ENCODE measurements at places on chromosomes 6 and 20.

- no peak for DNase-seq
These were observed 10.1 kb upstream of the FKBP5 start for GRCh38 chr6:35698858-35699257.

DNA sequence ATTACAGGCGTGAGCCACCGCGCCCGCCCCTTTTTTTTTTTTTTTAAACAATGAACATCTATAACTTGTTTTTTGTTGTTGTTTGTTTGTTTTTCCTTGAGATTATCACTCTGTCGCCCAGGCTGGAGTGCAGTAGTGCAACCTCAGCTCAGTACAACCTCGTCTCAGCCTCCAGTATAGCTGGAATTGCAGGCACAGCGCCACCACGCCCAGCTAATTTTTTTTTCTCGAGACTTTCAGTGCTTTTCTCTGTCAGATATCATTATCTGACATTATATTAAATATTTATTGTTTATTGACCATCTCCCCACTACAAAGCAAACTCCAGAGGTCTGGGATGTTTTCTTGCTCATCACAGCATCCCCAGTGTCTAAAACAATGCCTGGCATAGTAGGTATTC, 2.3 kb upstream of the DLK2 start:
- no peak for DNase-seq

GRCh38 chr6:31871046-31871659, 7.6 kb downstream of the SLC44A4 start:
- DNase-seq: no peak

- DNase-seq: no peak
These were observed 55.5 kb downstream of the EDN1 start for GRCh38 chr6:12345694-12346058.

- DNase-seq: no peak
These were observed 21.0 kb upstream of the PRELID3B start for GRCh38 chr20:59063358-59064213.

DNA sequence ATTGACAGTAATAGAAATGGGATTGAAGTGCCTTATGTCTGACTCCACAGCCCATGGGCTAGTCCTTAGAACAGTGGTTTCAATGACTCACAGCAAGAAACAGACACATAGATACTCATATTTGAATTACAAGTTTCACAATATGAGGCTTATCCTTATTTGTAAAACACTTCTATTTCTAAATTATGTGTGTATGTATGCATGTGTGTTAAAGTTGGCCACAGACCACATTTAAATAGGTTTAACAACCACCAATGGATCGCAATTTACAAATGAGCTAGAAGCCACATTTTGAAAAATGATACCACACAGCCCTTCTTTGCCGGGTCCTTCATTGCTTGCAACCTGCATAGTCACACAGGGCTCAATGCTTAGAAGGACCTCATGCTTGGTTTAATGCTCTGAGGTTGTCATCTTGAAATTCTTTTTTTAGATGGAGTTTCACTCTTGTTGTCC, 157.8 kb upstream of the PREP start:
- no peak for DNase-seq

DNA sequence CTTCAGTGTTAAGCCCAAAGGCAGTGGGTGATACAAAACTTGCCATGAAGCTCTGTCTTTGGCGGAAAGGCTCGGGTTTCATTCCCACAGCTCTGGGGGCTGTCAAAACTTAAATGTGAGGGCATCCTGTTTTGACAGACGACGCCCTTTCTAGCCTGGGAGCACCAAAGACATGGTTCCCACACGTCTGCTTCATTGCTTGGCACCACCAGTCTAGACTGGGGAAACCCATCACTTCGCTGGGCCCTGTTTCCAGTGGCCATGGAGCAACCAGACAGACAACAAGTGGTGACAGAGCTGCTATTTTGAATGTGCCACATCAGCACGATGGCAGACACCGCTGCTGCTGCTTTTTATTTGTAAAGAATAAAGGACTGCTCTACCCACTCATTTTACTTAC, 127.5 kb downstream of the SASH1 start:
- DNase-seq: no peak

DNA sequence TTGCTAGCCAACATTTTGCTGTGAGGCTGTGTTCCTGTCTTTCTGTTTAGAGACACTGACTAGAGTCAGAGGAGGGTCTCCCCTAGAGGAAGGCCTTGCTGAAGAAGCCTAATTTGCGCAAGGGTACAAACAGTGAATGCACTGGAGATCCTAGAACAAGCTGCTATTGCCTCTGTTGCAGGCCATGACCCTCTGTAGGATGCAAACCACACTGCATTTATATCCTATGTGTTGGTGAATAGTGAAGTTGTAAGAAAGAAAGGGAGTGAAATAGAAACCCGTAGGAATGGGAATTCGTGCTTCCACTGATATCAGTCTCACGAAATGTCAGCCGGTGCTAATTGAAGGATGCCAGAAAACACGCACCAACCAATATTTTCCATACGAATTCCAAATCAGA, 88.2 kb downstream of the GJA1 start:
- DNase-seq: no peak

DNA sequence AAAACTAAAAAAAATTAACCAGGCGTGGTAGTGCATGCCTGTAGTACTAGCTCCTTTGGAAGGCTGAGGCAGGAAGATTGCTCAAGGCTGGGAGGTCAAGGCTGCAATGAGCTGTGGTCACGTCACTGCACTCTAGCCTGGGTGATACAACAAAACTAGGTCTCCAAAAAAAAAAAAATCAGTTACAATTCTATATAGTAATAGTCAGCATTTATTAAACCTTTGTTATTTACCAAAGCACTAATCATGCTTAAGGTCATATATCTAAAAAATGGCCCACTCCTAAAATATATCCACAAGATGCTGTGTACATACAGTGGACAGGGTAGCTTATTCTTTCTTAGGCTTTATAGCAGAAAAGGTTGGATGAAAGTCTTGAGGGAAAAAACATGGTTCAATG, 152.4 kb downstream of the TFAP2A start:
- no peak for DNase-seq

- no peak for DNase-seq
These were observed 51.1 kb downstream of the KCTD20 start for GRCh38 chr6:36493859-36494258.

DNA sequence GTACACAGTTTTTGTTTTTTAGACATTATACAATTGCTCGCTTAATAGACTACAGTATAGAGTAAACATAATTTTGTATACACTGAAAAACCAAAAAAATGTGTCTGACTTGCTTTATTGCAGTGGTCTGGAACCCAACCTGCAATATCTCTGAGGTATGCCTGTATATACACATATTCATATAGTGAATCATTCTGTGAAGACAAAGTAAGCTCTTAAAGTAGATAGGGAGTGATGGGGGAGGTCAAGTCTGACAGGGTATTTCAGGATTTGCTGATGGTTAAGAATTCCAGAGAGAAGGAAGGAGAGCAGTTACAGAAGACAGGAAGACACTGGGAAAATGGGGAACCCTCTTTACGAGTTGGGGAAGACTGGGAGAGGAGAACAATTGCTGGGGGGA, 417.9 kb downstream of the CD109 start:
- DNase-seq: no peak

GRCh38 chr20:51567622-51568021, 25.1 kb upstream of the NFATC2 start:
- no peak for DNase-seq

GRCh38 chr20:43430265-43431133, 27.2 kb upstream of the SRSF6 start:
- no peak for DNase-seq

Data from NCI-H1694 (cell line).